ENCODE measurements at places on chromosomes 3 and 15.

DNA sequence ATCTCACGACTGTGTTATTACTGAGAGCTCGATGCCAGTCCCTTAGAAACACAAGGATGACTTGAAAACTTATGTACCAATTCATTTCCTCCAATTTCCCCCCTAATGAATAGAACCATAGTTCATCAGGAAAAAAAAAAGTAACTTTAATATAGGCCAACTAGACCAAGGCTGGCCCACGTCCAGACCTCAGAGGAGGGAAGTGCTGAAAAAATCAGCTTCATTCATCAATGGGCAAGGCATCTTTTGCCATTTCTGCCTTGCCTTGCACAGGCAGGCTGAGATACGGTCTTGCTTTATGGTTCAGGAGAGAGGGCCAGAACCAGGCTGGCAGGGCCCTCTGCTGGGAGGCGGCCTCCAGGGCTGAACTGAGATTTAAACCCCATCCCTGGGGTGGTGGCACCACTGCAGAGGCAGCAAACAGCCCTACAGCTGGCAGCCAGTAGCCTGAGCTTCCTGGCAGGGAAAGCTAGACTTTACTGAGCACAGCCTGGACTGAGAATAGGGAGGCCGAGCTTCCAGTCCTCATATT lies 104.1 kb upstream of the TNFAIP8L3 start:
- peak; percentile 18 for DNase-seq

DNA sequence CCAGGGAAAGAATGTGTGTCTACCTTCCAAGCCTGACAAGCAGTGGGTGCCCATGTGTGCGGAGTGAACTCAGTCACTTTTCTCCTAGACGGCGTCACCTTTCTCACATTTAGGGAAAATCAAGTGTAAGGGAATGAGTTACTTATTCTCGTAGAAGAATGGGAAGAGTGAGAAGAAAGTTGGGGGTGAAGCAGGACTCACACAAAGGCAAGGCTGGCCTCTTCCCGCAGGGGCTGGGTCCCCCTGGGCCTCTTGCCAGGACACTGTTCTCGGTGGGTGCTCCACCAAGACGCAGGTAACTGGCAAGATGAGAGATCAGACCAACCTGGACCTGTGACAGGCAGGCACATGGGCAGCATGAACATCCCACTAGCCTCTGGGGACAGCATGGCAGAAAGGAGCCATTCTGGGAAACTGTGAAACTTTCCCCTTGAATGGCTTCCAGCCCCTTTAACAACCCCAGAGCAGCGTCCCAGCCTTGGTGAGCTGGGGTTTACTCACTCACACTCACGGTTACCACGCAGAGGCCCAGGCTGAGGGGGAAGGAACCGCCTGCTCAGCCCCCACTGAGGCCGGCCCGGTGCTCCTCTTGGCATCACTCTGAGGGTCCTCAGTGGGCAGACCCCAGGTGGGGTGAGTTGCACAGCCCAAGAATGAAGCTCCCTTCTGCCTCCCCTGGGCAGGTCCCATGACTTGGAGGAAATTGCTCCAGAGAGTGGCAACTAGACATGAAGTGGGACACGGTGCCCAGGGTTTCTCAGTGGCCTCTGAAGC lies 15.0 kb upstream of the SRP14 start:
- no peak for DNase-seq

GRCh38 chr15:98753726-98754656 lies 105.7 kb downstream of the IGF1R start:
- peak; percentile 38 for DNase-seq

- no peak for DNase-seq
These were observed 78.9 kb downstream of the FAM174B start for GRCh38 chr15:92576597-92577200.

- peak; percentile 50 for DNase-seq
These were observed 26.4 kb upstream of the SLC30A4 start for GRCh38 chr15:45548753-45549520.

DNA sequence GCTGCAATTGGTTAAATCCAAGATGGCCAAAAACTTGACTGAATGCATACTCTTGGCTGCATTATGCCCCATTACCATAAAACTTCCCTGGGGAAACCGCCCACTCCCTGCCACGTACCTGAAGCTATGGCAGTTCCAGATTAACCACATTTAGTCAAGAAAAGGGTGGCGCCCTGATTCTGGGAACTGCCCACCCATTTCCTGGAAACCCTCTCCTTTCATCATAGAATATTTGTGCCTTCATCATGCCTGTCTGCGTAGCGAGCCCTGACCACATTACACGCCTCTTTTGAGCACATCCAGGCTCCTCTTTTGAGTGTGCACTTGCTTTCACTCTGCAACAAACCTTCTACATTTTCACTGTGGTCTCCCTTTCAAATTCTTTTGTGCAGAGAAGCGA lies 5.2 kb downstream of the LINS1 start:
- peak; percentile 83 for DNase-seq

DNA sequence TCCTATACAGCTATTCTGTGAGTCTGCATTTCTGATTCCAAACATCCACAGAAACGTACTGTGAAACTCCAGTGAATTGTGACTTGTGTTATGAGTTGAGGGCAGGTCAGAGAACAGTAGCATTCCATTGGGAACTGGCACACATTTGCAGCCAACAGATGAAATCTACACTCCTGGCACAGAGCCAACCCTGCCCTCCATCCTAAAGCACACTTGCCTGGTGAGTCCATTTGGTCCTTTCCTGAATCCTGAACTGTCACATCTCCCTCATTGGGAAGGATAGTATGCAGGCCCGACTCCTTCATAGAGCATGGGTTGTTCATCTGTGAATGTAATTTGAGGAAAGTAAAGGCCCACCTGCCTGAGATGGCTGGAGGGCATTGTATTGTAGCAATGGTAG lies 314.3 kb upstream of the RASGRP1 start:
- DNase-seq: no peak

DNA sequence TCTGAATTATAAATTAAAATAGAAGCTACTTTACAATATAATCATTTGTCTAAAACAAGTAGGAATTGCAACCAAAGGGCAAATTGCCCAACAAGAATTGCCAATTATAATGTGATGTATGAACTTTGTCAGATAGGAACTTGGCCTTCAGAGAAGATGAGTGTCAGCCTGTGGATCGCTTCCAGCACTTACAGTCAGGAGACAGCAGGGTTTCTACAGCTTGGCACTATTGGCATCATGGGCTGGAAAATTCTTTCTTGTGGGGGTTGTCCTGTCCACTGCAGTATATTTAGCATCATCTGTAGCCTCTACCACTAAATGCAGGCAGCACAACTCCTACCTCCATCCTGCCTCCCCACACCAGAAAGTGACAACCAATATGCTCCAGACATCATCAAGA lies 48.1 kb upstream of the CRBN start:
- DNase-seq: no peak

DNA sequence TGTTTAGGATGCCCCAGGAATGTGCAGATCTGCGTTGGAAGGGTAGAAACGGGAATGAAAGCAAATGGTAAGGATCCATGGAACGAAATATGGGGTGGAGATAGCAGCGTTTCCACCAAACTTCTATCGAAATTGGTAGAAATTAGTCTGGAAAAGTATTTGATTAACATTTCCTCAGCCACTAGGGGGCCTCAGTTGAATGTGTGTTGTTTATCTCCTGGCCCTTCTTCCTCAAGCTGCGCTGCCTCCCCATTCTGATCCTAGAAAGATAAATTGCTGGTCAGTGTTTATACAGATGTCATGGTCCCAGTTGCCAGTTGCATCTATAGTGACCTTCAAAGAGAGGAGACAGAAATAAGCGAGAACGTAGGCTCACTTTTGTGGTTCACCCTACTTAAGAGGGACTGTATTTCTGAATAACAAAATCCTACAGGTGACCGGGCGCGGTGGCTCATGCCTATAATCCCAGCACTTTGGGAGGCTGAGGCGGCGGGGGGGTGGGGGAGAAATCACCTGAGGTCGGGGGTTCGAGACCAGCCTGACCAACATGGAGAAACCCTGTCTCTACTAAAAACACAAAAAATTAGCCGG lies 457.1 kb downstream of the SQOR start:
- peak; percentile 8 for DNase-seq

DNA sequence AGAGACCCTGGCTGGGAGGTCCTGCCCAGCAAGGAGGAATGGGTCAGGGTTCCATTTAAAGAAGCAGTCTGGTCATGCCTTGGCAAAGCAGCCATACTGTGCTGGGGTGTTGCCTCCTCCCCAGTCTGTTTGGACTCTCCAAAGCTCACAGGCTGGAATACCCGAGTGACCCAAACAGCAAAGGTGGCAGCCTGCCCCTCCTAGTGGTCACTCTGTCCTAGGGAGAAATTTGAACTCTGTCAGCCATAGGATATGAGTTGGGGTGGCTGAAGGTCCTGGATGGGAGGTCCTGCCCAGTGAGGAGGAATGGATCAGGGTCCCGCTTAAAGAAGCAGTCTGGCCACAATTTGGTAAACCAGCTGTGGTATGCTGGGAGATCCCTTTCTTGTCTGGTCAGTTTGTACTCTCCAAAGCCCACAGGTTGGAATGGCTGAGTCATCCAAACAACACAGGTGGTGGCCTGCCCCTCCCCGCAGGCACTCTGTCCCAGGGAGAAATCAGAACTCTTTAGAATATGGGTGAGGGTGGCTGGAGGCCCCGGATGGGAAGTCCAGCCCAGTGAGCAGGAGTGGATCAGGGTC lies 45.0 kb downstream of the CCR1 start:
- DNase-seq: no peak

DNA sequence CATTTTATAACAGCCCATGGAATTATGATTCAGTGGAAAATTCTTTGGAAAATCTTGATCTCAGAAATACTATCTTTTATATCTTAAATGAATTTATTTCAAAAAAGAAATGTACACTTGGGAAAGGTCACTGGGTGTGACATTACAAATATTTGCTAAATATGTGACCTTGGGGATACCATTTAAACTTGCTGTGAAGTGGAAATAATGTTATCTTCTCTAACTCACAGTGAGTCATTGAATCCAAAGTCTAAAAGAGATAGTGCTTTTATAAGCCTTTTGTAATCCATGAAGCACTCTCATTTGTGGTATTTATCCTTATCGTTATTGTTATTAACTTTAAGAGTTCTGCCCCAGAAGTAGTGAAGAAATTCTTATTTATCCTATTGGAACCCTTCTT lies 289.8 kb upstream of the SEMA6D start:
- DNase-seq: no peak

DNA sequence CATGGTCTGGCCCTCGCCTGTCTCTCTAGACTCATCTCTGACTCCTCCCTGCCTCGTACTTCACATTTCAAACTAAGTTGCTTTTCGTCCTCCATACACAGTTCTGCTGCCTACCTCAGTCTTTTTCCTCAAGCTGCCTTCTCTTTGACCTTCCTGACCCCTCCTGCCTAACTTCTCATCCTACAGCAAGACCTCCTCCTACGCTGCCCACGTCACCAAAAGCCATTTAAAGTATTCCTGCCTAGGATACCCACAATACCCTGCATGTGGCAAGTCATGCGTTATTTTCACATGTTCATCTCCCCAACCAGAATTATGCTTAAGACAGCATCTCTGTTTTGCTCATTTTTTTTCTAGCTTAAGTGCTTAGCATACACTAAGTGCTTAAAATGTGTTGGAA lies 56.7 kb downstream of the LHFPL4 start:
- no peak for DNase-seq

GRCh38 chr3:151283387-151283786 lies 5.0 kb upstream of the P2RY14 start:
- no peak for DNase-seq

- peak; percentile 92 for DNase-seq
These were observed 51.9 kb downstream of the EPHB1 start for GRCh38 chr3:134846911-134847317.

DNA sequence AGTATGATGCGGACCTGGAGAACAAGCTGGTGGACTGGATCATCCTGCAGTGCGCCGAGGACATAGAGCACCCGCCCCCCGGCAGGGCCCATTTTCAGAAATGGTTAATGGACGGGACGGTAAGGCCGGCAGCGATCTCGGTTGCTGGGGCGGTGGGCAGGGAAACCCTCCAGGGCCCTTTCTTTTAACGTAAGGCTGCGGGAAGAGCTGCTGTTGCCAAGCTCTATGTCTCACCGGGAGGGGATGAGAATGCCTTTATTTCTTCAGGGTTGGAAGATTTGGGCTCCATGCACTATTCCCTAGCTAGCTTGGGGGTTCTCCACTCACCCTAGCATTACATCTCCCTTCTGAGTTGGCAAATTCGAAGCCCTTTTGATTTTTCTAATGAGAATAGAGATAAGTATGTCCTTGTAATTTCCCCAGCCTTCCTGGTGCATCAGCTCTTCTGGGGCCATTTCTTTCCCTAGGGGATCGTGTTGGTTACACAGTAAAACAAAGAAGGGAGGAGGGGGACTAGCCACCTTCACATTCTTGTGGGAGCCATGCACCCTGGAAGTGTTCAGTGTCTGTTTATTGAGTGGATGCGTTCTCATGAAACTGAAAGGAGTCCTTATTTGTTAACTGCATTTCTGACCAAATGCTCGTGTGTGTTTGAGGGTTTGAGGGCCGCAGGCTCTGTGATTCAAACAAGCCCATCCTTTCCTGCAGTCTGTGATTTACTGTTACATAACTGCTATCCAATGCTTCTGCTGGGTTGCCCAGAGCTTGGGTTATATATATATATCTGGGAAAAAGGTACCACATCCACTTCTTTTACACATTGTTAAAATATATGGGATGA lies 982 bp downstream of the TAGLN3 start:
- no peak for DNase-seq

GRCh38 chr3:130758624-130759369 lies 12.2 kb upstream of the PIK3R4 start:
- no peak for DNase-seq

DNA sequence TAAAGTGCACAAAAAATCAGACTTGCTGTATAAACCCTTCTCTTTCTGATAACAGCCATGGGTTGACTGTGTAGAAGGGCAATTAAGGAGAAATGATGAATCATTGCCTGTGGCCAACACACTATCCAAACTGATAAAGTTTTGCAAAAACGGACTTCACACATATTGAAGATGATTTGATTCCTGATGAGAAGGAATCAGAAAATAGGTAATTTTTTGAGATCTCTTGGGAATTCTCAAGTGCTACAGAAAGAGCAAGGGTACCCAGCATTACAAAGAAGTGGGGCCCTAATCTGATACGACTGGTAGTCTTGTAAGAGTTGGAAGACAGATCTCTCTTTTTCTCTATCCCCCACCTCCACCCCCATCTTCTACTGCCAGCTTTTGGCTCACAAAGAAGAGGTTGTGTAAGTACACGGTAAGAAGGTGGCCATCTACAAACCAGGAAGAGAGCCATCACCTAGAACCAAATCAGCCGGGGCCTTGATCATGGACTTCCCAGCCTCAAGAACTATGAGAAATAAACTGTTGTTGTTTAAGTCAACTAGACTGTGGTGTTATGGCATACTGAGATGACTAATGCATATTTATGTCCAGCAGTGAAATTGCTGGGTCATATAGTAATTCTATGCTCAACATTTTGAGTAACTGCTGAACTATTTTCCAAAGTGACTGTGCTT lies 254.7 kb downstream of the EDEM1 start:
- no peak for DNase-seq
